HTR-8/SVneo (cell line): ENCODE measurements at places on chromosomes 7 and 10.

DNA sequence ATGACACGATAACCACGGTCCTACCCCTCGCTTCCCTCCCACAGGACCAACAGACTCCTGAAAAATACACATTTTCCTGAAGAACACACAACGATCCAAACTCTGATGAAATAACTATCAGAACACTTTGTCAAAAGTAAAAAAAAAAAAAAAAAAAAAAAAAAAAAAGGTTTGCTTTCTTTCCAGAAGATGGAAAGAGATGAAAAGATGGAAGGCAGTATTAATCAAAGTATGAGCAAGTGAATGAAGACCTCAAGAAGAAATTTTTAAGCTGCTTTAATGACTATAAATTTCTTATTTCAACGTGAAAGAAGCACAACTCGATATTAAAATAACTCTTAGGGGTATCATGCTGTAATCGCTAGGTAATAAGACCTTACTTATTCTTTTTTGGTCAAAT is 202.3 kb downstream of the CHCHD3 start:
- DNase-seq, result no peak

- DNase-seq, result no peak
Observed at GRCh38 chr10:102309916-102310315, 64.6 kb downstream of the GBF1 start.

GRCh38 chr7:129840757-129841156 is 112.0 kb downstream of the UBE2H start:
- no peak for DNase-seq

DNA sequence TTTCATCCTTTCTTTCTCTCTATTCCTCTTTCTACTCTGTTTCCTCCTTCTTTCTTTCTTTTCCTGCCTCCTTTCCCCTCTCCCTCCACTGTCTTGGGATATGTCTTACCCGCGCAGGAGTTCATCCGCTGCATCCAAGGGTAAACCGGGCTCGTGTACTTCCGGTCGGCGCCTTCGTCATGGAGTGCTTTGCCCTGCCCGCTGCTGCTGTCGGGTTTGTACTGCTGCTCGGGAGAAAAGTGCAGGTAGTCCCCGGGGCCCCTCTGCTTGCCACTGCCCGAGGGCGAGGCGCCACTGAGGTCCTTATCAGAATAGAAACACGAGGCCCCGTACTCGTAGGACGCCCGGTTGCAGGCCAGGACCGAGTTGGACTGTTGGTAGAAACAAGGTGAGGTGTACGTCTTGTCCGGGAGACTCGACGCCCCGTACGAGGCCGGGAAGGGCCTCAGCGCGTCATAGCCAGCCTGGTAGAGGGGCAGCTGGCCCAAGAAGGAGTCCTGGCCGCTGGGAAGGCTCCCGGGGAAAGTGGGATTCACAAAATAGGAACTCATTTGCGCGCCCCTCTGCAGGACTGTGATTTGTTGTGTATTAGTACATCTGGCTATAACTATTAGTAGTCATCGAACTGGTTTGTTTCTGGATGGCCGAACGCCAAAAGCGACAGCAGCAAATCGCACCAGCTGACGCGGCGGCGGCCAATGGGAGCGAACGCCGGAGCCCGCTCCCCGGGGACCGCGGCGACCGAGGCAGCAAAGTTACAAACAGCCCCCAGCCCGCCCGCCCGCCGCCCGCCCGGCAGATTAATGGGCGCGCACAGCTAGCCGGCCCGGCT is at the start of gene HOXA6:
TSS of gene HOXA6 (minus strand) at position 576 of the 832 bp plus-strand sequence. CDS start at position 551, 25 bp downstream.
- no peak for DNase-seq

- DNase-seq, result no peak
Observed at GRCh38 chr7:134452419-134452838, 6.5 kb downstream of the AKR1B1 start.

GRCh38 chr10:61984803-61985418 is 83.4 kb downstream of the ARID5B start:
- no peak for DNase-seq
